NCI-H1105 treated with DMSO at 0.1 percent for 48 hours (cell line): ENCODE measurements at places on chromosomes 7 and 10.

- DNase-seq = no peak
These were observed 181.6 kb downstream of the NPSR1 start for GRCh38 chr7:34839645-34840044.

DNA sequence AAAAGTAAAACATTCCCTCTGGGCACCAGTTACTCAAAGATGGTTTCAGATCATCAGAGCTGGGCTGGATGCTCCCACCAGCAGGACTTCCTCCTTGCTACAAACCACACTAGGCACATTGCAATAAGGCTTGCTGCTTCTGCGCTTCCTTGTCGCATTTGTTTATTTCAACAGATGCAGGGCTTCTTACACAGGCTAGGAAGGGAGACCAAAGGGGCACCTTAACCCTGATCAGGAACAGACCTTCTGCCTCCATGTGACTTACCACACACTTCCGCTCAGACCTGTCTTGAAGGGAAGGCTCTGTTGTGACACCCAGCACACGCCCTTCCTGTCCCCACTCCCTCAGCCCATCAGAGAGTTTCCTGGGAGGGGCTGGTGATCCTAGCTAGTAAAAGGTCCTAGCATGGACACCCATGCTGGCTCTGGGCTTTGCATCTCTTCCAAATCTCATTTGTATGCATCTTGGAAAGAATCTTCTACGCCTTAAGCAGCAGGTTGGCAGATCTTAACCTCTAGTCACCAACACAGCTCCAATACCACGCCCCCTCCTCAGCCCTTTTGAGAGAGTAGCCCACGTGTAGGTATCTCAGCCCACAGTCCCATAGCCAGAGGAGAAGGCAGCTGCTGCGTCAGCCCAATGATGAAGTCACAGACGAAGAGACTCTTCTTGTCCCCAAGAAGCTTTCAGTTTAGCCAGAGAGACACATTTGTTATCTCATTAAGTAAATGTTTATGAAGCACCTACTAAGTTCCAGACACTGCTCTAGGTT is 47.1 kb upstream of the SVIL start:
- DNase-seq = no peak

DNA sequence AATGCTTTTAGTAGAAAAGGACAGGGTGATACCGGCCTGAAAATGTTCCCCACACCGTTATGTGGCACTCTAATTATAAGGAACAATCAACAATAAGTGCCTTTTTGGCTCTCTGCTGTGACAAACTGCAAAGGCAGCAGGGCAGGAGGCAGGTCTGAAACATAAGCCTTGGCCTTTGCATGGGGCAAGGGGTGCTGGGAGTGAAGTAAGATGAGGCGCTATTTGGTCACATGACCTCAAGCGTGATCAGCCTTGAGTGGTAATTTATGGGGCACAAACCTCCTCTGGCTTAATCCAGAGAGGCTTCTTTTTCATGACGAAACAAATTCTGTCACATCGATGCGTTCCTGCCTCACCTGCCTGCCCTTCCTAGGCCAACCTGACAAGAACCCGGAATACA is 202.7 kb downstream of the TAX1BP1 start:
- DNase-seq = no peak

DNA sequence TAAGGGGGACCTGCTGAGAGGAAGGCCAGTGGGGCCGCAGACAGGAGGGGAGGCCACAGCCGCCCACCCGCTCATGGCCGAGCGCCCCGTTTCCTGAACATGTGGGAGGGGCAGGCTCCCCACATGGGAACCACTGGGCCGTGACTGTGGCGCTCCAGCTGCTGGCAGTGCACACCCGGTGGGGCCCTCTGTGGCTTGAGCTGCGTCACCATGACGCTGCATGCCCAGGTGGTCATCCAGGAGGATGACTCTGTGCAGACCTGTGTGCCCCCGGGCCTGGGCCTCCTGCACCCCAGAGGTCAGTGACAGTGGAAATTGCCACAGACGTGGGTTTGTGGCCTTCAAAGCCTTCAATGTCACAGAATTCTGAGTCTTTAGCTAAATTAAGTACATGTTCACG is 85.1 kb downstream of the MGMT start:
- DNase-seq = no peak

DNA sequence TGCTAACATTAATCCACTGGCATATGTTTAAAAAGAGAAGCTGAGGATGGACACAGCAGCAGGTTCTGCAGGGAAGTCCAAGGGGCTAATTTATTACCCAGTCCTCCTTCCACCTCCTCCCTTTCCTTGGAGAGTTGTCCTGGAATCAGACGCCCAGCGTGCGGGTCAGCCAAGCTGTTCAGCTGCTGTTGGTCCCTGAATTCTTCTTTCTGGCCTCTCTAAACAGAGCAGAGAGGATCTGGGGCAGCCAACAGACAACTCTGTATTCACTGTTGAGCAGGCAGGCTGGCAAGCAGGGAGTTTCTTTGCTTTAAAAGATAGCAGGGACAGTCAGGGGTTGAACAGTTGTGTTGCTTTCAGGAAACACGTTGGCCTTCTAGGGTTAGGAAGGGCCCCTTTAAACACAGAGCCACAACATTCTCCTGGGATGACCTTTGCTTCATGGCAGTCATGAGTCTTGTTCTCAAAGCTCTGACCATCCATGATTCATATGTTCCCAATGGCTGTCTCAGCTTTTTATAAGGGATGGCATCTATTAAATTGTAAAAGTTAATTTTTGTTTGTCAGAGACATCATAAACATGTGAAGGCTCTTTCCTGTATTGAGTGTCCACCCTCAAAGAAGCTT is 217.0 kb downstream of the CREB5 start:
- DNase-seq = no peak
